ENCODE measurements at places on chromosomes 7 and 10.

GRCh38 chr7:1323178-1324027 lies 90.7 kb downstream of the UNCX start:
- no peak for ATAC-seq

DNA sequence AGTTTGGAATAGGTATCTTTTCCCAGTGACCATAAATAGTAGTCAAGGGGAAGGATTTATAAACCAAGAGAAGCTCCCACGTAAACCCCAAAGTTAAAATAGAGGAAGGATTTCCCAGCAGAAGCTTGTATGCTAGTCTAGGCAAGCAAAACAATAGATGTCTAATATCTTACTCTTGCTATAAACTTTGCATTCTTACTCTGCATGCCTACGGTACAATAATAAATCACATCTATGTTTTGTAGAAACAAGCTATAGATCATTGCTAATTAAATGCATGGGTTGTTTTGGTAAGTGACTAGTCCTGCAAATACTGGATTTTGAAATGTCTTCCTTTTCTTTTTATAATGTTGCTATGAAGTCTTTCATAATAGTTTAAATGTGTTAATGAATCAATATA lies 585.5 kb downstream of the INHBA start:
- no peak for ATAC-seq

- no peak for ATAC-seq
Measured at GRCh38 chr10:128043259-128044045, 82.8 kb downstream of the MKI67 start.

GRCh38 chr7:33399528-33400213 lies 270.3 kb downstream of the BBS9 start:
- ATAC-seq, result no peak

- no peak for ATAC-seq
Measured at GRCh38 chr10:10092581-10092980, 925.1 kb upstream of the CELF2 start.

DNA sequence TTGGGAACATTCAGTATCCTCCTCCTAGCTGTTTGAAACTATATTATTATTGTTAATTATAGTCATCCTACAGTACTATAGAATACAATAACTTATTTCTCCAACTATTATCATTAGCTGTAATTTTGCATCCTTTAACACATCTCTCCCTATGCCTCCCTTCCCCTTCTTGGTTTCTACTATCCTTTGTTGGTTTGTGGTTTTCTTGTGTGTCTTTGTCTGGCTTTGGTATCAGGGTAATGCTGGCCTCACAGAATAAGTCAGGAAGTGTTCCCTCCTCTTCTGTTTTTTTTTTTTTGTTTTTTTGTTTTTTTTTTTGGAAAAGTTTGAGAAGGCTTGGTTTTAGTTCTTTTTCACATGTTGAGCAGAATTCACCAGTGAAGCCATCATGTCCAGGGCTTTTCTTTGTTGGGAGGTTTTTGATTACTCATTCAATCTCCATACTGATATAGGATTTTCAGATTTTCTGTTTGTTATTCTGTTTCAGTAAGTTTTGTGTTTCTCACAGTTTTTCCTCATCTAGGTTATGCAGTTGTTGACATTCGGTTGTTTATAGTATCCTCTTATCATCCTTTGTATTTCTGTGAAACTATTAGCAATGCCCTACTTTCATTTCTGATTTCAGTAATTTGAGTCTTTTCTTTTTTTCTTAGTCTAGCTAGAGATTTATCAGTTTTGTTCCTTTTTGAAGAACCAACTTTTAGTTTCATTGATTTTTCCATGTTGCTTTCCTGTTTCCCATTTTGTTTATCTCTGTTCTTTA lies 21.6 kb downstream of the C1GALT1 start:
- ATAC-seq, result peak; percentile 49

- no peak for ATAC-seq
Measured at GRCh38 chr7:149448961-149449360, 11.9 kb downstream of the ZNF777 start.

DNA sequence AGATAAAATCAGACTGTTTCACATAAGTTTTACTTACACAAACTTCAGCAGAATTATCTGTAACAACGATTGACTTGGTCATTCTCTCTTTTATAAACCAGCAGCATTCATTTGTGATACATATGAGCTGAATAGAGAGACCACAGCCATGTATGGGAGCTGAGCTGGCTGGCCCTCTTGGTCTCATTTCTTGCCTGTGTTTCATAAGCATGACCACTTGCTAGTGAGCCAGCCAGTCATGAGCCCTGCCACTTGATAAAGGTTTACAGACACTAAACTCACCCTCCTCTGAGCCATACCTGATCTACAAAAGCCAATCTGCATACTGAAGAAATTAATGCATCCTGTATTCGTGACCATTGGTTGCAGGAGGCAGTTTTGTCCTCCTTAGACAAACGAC lies 82.1 kb downstream of the PKD1L1 start:
- ATAC-seq, result no peak

DNA sequence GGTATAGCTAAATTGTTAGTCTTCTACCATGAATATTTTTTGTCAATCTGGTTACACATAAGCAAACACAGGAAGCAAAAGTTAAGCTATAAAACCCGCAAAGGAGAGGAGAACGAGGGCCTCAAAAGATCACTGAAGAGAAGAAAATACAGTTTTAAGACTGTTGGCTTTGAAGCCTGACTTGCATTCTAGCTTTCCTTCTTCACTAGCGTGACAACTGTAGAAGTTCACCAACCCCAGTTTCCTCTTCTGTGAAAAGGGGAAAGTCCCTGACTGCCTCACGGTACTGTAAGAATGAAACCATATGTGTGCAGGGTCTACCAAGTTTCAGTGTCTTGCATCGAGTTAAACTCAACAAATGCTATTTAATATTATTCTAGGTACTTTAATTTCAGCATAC lies 7.5 kb upstream of the LRRN3 start:
- peak; percentile 85 for ATAC-seq

- ATAC-seq, result peak; percentile 86
Measured at GRCh38 chr7:33054261-33054964, 8.2 kb downstream of the NT5C3A start.

GRCh38 chr10:121375172-121375571 lies 223.1 kb downstream of the FGFR2 start:
- no peak for ATAC-seq

DNA sequence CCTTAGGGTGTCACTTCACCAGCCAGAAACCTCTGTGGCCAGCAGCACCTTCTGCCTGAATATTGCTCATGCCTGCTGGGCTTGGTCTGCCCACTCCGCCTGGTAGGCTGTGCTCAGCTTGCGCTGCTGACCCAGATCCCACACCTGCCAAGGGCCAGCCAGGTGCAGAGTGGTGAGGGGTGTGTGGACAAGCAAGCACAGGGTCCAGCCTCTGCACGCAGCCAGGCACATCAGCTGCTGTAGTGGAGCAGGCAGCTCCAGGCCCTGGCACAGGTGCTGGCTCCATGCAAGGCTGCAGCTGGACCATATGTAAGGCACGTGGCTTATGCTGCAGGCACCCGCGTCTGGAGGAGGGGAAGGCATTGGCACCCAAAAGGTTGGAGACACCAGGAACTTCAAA lies 567.4 kb downstream of the INHBA start:
- no peak for ATAC-seq

DNA sequence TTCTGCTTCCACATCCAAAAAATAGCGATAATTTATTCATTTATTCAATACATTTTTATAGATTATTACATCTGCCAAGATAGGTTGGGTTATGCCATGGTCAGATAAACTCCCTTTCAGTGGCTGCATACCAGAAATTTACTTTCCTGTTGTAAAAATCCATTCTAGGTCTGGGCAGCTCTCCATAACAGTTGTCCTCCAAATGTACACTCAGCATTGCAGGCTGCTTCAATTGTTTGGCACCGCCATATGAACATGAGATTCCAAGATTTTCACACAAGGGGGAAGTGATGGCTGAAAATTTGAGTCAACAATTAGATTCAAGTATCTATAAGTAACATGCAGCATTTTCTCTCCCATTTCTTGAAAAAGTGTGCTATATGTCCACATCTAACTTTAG lies 568.7 kb downstream of the ETV1 start:
- ATAC-seq, result no peak

DNA sequence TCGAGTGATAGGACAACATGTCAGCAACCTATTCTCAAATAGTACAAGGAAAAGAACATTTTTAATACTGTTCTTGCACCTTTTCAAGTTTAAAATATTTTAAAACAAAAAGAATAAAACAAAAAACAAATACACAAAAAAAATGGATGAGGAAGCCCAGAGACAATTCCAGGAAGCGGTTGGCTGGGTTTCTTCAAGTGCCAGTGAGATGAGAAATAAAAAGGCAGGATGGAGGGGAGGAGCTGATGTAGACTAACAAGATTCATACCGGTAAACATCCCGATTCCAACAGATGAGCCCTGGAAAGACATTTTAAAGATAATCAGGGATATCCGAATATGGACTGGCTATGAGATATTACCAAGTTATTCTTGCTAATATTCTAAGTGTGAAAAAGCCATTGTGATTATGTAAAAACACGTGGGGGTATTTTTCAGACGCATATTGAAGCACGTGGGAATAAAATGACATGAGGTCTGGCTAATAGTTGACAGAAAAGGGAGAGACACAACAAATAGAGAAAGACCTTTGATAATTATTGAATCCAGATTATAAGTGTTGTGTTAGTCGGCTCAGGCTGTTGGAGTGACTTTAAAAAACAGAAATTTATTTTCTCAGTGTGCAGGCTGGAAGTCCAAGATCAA lies 101.3 kb upstream of the LRRC4 start:
- ATAC-seq, result no peak

GRCh38 chr10:99920486-99920885 lies 89.3 kb downstream of the DNMBP start:
- no peak for ATAC-seq

- ATAC-seq, result no peak
Measured at GRCh38 chr7:12705878-12706277, 18.4 kb downstream of the ARL4A start.

DNA sequence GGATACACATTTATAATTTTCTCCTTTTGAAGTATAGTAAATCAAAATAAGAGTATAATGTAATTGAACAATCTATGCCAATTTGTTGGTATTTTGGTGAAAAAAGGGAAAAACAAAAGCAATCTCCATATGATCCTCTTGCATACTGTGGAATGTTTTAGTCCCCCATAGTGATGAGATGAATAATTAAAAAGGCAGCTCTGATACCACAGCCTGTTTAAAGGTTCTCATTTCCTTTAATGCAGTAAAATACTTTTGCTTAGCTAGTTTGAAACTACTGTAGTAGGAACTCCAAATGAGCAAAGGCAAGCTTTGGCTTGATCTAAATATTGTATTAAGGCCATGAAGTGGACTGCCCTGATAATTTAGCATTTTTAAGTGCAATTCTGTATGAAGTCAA lies 77.6 kb downstream of the VTI1A start:
- ATAC-seq, result no peak

GRCh38 chr7:138308136-138308535 lies 151.9 kb upstream of the TRIM24 start:
- ATAC-seq, result no peak

DNA sequence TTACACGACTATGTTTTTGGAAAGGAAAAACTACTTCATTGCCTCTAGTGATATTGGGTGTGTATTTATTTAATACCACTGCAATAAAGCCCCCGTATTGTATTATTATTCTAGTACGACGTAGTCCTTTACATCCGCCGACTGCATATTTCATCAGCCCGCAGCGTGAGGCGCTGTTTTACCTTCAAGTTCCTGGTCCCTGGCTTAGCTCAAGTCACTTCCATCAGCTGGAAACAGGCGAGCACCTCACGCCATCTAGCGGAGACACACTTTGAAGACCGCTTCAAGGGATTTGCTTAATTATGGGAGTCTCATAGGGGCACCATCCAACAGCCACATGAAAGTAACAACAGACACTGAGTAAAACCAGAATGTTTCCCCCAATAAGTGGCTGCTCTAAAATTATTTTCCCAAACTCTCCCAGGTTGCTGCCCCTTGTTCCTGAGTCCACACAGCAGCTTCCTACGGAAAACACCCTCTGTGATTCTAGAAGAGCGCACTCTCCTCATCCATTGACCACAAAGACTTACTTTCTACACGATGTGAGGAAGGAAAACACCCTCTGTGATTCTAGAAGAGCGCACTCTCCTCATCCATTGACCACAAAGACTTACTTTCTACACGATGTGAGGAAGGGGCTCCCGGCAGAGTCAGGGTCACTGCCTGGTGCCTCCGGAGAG lies 15.7 kb upstream of the ITIH2 start:
- ATAC-seq, result peak; percentile 80

DNA sequence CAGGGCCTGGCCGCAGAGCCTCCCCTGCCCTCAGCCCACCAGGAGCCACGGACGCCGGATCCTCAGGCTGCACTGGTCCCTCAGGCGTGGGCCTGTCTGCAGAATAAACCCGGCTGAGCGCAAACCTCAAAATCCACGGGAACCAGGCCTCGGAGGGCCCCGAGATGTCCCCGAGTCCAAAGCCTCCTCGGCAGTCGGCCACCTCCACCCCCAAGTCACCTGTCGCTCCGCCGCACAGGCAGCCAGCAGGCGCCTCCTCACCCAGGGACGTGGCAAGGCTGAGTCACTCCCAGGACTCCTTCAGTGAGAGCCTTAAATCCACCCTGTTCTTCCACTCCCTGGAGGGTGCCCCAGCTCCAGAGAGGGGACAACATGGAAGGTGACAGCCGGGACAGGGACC lies 33.2 kb downstream of the STK32C start:
- no peak for ATAC-seq

DNA sequence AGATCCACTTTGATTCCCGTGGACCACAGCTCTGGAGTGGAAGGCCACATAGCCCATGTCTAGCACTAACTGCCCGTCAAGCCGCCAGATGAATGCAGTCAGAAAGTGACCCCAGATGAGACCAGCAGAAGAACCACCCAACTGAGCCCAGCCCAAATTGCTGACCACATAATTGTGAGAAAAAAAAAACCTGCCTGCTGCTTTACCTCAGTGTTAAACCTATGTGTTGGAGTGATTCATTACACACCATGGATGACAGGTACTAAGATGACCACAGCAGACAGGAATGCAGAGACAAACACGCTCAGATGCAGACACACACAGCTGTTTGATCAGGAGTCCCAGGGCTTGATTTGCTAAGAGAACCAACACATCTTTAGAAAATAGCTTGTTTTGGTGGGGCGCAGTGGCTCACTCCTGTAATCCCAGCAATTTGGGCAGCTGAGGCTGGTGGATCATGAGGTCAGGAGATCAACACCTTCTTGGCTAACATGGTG lies 168.1 kb upstream of the PPP2R2D start:
- ATAC-seq, result no peak

DNA sequence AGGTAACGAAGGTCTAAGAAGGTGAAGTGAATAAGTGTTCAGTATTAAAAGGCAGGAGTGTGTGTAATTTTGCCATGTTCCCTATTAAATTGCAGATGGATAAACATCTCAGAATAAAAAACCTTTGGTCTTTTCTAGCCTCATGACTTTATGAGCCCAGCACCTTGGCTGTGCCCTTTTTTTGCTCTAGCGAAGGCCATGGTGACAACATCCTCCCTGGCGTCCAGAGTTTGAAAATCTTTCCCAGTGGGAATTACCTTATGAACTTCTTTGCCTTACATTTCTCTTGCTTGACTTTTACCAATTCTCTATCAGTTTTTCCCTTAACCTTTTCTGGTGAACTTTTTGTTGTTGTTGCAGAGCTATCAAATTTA lies 368.2 kb upstream of the BMPER start:
- no peak for ATAC-seq

- ATAC-seq, result no peak
Measured at GRCh38 chr10:118062798-118063238, 16.1 kb upstream of the RAB11FIP2 start.

GRCh38 chr10:117094856-117095255 lies 43.2 kb downstream of the VAX1 start:
- no peak for ATAC-seq

- ATAC-seq, result no peak
Measured at GRCh38 chr7:45178241-45179225, 20.9 kb downstream of the RAMP3 start.

GRCh38 chr7:131959106-131959812 lies 402.8 kb upstream of the PODXL start:
- no peak for ATAC-seq
